ENCODE measurements at places on chromosomes 12 and 14.

- DNase-seq = no peak
These were observed 33.1 kb downstream of the SYNDIG1L start for GRCh38 chr14:74392616-74393570.

DNA sequence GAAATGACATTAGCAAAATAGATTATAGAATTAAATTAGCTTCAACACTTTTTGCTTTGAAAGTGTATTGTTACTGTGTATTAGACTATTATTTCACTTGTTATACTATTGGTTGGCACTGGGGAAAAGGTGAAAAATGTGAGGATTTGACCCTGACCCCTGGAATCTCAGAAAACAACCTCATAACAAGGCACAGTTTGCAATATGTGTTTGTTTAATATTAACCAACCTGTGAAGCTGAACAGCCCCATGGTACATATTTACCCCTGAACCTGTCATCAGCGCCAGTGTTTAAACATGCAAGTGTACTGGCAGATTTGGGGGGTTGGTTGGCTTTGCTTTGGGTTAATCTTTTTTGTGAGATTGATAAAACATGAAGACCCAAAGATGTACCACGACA lies 11.7 kb downstream of the SLC38A4 start:
- no peak for DNase-seq

DNA sequence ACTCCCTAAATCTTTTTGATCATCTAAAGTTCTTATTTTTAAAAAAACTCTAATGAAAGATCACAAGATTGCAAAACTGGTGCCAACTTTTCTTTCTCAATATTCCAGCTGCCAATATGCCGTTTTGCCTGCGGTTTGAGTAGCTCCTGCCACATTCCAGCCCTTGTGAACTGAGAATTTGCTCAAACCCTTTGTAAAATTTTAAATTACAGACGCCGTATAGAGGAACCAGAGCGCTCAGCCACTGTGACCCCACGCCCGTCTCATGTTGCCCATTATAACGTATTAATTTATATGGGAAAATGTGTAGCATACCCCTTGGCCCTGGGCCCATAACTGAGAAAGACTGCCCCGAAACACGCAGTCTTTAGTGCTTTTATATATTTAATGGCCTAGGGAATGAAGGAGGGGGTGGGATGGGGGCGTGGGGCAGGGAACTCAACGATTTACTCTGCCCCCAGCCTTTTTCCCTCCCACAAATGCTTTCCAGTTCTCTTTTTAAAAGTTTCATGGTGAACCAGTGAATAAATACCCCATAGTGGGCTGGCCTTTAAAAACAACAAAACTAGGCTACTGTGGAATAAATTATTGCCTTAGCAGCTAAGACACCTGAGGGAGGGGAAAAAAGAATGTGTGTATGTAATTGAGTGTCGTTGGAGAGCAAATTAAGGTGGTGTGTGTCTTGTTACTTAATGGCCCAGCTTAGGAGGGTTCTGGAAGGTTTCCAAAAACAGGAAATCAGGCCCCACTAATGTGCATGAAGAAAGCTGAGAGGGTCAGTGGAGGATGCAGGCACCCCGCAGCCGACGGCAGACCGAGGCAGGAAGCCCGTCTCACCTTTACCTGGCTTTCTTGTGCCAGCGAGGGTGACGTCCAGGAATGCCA lies 45.7 kb upstream of the RFLNA start:
- no peak for DNase-seq

- peak; percentile 22 for DNase-seq
These were observed 220.5 kb upstream of the PRICKLE1 start for GRCh38 chr12:42810006-42810405.

- DNase-seq = no peak
These were observed 216.4 kb downstream of the PLCZ1 start for GRCh38 chr12:18521461-18521860.

DNA sequence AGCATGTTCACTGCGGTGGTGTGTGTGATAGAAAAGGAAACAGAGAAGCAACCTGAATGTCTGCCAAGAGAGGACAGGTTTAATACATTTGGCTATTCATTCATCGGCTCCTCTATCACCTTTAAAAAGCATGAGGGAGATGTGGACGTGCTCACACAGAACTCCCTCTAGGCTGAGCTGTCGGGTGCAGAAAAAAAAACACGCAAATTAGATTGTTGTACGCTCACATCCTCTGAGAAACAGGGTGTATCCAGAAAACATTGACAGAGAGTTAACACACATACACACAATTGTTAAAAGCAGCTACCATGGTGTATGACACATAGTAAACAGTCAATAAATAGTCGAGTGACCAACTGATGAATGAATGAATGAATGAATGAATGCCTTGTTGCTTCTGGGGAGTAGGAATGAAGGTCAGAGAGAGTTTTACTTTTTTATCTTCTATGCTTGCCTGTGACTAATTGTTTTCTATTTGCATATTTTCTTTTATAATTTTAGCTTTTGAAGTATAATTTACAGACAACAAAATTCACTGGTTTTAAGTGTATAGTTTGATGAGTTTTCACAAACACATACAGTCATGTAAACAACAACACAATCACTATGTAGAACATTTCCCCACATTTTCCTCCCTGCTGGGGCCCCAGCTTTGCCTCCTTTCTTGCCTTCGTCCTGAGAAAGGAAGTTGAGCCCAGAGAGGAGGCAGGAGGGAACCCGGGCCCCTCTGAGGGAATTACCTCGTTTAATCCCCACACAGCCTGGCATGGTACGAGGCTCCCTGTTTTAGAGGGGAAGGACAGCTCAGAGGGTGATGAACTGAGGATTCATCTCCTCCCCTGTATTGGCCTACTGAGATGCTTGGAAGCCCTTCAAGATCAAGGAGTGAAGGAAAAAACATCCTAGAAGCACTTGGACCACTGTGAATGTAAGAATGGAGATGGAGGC lies 19.7 kb upstream of the FAM222A start:
- no peak for DNase-seq

- peak; percentile 70 for DNase-seq
These were observed 857 bp downstream of the ETNK1 start for GRCh38 chr12:22625762-22626294.

DNA sequence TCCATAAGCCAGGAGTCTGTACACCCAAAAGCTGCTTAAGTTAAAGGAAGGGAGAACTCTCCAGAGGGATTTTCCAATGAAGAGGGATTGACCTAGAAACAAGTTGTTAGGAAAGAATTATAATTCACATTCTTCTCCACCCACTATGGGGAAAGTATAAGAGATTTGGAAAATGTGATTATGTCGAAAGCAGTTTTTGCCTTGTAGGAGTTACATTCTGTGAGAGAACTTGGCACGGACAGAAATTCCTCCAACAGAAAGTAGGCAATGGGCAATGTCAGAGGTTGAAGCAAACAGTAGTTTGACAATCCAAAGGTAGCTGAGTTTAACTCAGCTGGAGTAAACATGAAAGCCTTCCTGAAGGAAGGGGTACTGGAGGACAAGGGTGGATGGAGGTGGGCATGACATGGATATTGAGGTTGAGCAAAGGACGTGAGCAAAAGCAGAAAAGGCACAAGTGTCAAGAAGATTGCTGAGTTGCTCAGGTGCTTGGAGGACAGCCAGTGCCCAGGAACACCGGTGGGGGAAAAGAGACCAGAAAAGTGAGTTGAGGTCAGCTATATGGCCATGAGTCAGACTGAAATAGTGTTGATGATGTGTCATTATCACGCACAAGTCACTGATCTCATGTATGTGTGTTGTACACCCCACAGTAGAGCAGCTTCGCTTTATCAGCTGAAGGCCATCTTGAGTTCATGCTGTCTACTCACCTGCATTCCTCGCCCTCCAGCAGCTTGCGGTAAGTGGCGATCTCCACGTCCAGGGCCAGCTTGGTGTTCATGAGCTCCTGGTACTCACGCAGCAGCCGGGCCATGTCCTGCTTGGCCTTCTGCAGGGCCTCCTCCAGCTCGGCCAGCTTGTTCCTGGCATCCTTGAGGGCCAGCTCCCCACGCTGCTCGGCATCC lies 4.0 kb downstream of the KRT5 start:
- no peak for DNase-seq

DNA sequence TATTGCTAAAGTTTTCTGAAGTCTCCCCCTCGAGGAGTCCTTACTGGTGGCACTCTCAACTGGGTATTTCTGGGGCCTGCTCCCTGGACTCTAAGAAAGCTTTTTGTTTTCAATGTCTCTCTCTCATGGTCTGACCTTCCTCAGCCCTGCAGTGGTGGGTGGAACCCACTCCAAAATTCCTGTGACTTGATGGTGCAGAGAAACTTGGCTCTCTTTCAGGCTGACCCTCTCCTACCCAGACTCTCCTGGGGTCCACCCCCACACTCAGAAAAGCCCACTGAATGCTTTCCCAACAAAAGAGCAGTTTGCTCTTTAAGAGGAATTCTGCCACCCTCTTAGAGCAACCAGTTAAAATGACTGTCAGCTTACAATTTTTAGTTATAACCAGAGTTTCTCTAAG lies 967 bp upstream of the PTCSC3 start:
- no peak for DNase-seq

GRCh38 chr14:104781271-104782077 lies 14.1 kb downstream of the AKT1 start:
- no peak for DNase-seq

GRCh38 chr14:55383541-55384140 lies 28.0 kb downstream of the ATG14 start:
- DNase-seq = no peak
